Astrocyte of the spinal cord (primary cell): ENCODE measurements at places on chromosomes 16 and 17.
A peak's percentile ranks its signal among the peaks of the same experiment; 100 is the strongest.

GRCh38 chr17:49218941-49219913, 8.7 kb downstream of the ABI3 start:
- no peak for DNase-seq

DNA sequence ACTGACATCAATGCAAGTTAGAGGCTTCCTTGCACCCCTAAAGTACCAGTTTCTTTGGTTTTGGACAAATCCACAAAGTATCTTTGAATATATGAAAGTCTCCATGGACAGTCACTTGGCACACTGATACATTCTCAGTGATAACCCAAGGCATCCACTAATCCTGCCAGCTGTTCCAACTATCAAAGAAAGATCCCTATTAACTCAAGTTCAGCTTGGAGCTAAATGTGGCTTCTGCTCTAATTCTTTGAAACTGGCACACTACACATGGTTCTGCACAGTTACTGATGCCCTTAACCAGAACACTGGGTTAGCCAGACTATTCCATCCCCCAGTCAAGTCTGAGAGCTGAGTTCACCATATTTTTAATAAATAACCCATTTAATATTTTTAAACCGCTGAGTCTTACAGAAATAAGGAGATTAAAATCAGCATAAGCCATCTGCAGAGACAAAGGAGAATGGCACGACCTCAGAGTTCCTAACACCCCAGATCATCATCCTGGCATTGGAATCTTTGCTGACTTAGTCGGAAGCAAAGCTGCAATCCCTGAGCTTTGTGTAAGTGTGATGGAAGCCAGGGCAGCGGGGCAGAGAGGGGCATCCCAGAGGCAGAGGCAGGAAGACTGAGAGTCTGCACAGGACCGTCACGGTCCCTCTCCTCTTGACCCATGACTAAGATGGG, 6.3 kb downstream of the CACNG1 start:
- no peak for DNase-seq

- no peak for DNase-seq
These were observed 32.5 kb upstream of the LGALS9 start for GRCh38 chr17:27598337-27599050.

DNA sequence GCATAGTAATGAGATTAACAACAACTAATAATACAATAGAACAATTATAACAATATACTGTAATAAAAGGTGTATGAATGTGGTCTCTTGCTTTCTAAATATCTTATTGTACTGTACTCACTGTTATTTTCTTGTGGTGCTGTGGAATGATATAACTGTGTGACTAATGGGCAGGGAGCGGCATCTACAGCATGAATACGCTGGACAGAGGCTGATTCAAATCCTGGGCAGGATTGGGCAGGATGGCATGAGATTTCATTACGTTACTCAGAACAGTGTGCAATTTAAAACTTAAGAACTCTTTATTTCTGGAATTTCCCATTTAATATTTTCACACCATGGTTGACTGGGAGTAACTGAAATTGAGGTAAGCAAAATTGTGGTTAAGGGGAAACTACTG, 1239.8 kb upstream of the GOT2 start:
- peak; percentile 1 for DNase-seq

- DNase-seq = peak; percentile 22
These were observed 35.5 kb downstream of the PIPOX start for GRCh38 chr17:29078183-29079045.
